ENCODE measurements at places on chromosomes 3 and 15.

DNA sequence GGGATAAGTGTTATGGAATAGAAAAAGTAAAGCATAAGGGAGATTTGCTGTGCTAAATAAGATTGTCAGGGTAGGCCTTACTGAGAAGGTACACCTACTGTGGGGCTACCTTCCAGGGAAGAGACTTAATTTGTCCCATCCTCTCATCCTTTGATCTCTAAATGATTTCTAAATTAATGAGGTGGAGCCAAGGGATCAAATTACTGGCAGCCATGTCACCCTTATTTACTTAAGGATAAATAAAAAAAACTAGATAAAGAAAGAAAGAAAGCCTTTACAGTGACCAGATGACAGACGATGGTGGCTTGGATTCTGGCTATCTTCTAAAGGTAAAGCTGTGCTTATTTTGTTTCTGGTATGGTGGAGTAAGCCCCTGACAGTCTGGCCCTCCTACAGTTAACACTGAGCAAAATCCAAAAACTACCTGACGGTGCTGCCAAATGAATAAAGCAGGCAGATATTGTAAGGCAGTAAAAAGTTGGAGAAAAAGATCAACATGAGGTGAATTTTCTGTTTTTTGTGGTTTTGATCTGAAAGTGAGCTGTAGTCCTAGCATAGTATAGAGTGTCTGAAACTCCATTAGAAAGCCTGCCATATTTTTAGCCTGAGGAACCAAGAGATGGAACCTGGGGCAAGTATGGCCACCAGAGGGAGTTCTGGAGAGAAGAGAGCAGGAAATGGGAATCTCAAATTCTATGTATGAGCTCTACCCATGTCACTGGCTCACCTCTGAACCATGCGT, 285.1 kb upstream of the MANF start:
- DNase-seq = no peak

DNA sequence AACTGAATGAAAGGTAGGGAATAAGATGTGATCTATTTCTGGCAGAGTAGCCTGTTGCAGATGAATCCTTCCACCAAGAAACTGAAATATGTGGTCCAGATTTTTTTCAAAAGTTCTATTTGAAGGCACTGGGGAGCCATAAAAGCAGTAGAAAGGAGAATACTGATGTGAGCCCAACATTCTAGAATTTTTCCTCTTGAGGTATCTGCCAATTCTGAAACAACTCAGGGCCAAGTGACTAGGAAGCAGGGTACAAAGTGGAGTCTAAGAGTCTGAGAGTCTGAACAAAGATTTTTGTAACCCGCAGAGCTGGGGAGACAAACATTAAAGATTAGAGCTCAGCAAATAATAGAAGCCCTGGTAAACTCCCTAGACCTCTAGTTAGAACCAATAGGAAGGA, 58.3 kb upstream of the SLCO3A1 start:
- DNase-seq = no peak

DNA sequence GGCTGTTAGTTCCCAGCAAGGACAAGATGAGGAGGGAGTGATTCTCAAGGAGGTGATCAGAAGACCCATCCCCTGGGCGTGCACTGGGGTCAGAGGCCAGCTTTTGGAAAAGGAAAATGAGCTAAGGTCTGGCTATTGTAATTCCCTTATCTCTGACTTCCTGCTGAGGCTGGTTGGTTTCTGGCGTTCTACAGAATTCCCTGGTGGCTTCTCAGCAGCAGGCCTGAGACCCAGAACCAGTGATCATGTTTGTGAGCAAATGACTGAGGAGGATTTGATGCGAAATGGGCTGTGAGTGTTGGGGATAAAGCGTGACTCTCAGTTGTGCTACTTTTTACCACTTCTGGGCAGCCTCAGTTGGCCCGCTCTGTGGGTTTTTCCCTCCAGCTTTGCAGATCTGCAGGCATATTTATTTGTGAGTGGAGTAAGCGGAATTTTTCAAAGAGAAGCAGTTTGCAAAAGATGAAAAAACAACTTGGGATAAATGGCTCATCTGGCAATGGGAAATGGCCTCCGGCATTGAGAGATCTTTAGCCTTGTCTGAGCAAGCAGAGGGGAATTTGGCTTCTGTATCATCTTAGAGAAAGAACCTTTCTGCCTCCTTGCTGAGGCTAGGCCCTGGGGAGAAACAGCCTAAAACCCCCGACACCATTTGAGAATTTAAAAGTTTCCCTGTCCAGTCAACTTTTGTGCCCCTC, 102.7 kb downstream of the SLCO3A1 start:
- DNase-seq = no peak

GRCh38 chr15:50190723-50191122, 8.7 kb downstream of the SLC27A2 start:
- DNase-seq = no peak

GRCh38 chr3:147408188-147409100, 721 bp upstream of the ZIC1 start:
- no peak for DNase-seq
